Right kidney (tissue), 9 donors: ENCODE measurements at places on chromosomes 2 and 18.

DNA sequence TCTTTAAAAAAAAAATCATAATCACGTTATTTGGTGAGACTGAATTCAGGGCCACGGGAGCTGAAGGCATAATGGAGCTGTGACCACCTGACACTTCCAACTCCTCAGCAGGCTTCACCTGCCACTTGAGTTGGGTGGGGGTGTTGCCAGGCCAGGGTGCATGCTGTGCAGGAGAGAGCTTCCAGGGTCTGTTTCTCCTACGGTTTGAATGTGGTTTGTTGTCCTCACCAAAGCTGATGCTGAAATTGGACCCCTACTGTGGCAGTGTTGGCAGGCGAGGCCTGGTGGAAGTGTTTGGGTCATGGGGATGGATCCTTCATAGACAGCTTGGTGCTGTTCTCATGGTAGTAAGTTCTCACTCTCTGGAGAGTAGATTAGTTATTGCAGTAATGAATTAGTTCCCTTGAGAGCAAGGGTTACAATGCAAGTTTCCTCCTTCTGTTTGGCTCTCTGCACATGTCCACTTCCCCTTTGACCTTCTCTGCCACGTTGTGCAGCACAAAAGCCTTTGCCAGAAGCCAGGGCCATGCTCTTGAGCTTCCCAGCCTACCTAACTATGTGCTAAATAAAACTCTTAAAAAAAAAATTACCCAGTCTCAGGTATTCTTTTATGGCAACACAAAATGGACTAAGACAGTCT is 38.3 kb upstream of the ANKRD44 start:
- no peak for DNase-seq

GRCh38 chr2:207048416-207048815 is 109.1 kb downstream of the CPO start:
- no peak for DNase-seq

- no peak for DNase-seq
Measured at GRCh38 chr2:122867941-122868340, 1112.5 kb downstream of the TSN start.

DNA sequence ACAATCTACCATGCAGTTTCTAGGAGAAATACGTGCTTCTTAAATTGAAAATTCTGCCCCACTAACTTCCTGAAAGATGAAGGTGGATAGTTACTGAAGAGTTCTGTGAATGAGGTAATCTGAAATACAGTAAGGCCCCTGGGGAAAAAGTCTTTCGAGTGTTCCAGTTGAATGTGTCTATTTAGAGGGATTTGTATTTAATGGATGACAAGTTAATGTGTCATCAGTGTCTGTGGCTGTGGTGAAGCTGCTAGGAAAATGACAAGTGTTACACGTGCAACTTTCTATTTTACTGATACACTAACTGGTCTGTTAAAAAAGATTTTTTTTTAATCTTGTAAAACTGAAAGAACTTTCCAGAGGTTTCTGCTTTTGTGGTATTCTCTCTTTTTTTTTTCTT is 384.6 kb downstream of the STK39 start:
- no peak for DNase-seq

- no peak for DNase-seq
Measured at GRCh38 chr18:32455361-32455760, 15.3 kb downstream of the GAREM1 start.
